RPMI7951 (cell line): ENCODE measurements at places on chromosomes 11 and 22. TPM values are rescaled to one million over a fixed set of nuclear protein-coding genes. Genes with fewer than 3 reads are reported as not detected.
A peak's percentile ranks its signal among the peaks of the same experiment; 100 is the strongest.

- DNase-seq: no peak
Measured at GRCh38 chr11:108838102-108838791, 173.4 kb downstream of the DDX10 start.

- DNase-seq: no peak
Measured at GRCh38 chr11:29190313-29190712, 826.5 kb downstream of the KCNA4 start.

- peak; percentile 59 for DNase-seq
Measured at GRCh38 chr11:20158597-20159257, 1.5 kb downstream of the DBX1 start.

DNA sequence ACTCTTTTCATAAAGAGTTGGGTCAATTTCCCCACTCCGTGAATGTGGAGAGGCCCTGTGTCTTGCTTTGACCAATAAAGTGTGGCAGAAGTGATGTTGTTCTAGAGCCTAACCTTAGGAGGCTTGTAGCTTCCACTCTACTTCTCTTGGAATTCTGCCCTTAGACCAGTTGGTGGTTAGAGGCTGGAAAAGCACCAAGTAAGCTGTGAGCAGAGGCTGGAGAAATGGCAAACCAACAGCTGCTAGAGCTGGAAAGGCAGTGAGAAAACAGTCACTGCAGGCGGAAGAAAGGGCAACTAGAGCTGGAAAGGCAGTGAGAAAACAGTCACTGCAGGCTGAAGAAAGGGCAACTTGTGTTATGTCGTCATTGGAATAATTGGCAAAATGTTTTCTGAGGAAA, 29.8 kb upstream of the MSANTD2 start:
- peak; percentile 59 for DNase-seq

DNA sequence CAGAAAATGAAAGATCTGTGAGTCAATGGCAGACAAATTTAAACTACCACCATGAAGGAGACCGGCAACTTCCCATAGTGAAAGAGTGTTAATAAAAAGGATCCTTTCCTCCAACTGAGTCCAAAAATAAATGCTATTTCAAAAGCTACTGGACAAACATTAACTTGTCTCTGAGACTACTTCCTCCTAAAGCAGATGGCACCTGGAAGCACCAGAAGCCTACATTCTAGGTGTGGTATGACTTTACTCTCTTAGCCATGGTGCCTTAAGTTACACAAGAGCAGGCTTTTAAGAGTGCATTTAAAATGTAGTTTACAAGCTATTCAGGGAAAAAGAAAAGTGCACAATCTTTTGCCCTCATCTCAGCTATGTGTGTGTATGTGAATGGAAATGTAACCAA, 2.5 kb downstream of the ARHGAP32 start:
- DNase-seq: no peak

DNA sequence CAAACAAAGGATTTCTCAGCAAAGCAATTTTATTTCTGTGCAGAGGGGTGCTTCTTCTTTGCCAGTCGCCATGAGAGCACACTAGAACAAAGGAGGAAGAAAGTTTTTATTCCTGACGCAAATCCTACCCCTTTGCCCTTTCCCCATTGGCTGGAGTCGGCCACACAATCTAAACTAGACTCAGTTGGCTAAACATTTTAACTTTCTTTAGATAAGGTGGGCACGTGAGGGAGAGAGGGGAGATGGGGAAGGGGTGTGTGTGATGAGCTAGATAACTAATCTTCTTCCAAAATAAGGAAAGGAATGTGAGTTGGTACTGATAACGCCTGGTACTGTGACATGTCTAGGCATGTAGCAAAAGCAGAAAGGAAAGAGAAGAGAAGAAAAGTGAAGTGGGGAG, 626 bp downstream of the TRIM22 start:
- peak; percentile 3 for DNase-seq

GRCh38 chr11:28860893-28861292, 752.7 kb downstream of the METTL15 start:
- DNase-seq: peak; percentile 65

- DNase-seq: peak; percentile 71
Measured at GRCh38 chr11:66080055-66080817, 10.2 kb downstream of the PACS1 start.

DNA sequence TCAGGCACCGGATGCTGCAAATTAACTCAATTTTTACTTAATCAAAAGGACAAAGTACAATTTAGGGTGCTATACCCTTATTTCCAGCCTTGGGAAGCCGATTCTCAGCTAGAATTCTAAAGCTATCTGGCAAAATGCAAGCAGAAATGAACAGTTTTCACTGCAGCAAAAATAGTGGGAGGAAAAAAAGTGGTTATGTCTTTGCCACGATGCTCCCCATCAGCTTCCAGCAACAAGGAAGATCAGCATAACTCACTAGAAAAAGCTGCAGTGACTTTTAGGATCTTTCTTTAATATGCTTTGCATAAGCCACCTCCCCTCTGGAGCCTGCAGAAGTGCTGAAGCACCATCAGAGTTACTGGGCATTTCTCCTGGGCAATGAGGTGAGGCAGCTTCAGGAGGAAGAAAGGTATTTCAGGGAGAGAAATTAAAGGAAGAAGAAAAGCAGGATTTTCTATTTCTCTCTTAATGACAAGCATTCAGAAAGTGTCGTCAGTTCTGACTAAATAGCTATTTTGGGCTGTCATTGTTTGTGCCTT, 702.9 kb downstream of the DLG2 start:
- no peak for DNase-seq

GRCh38 chr22:44332946-44333345, 20.2 kb upstream of the SHISAL1 start:
- DNase-seq: no peak

DNA sequence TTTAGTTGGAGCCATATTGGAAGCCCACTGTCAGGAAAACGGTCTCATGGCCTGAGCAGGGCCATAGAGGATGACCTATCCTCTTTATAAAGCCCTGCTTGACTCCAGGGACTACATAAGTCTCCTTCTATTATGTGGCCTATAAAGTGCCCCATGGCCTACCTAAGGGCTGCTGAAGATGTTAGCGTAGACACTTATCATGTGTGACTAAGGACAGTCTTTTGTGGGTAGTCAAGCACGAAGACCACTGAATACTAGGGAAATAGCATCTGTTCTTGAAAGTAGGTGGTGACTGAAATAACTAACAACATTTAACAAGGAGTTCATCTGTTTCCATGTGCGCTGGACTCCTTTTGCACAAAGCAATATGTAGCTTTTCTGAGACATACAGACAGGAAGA, 117.1 kb downstream of the SWAP70 start:
- no peak for DNase-seq

GRCh38 chr22:35085621-35086020, 19.7 kb downstream of the ISX start:
- DNase-seq: no peak

GRCh38 chr11:122103321-122103720, 12.7 kb downstream of the BLID start:
- peak; percentile 58 for DNase-seq

Gene PATE3
- not detected in 2 replicates for total RNA-seq

Gene APOL4
- total RNA-seq: 0.20 TPM in 1 of 2 replicates, not detected in the other

Gene CRYBB2
- total RNA-seq: not detected in 2 replicates
